Stimulated activated CD4-positive, alpha-beta T cell treated with anti-CD3 and anti-CD28 coated beads, Interleukin-4, amount 100 ng/mL, for 24 hours (primary cell): ENCODE measurements at places on chromosomes 3 and 15.

DNA sequence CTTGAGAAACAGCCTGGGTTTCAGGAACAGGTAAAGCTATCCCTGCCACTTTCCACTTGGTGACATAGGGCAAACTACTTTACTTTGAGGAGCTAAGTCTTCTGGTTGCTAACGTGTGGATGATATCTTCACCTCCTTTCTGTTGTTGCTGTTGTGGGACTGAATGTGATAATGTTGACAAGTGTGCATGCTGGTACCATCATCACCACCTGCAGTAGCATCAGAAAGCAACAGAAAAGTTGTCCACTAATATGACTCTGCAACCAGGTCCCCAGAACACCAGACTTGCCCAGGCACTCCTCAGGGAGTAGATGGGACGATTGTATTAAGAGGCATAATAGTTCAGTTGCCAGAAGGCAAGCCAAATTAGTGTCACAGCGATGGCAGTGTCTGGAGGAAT, 203.2 kb upstream of the MCTP2 start:
- DNase-seq = no peak

DNA sequence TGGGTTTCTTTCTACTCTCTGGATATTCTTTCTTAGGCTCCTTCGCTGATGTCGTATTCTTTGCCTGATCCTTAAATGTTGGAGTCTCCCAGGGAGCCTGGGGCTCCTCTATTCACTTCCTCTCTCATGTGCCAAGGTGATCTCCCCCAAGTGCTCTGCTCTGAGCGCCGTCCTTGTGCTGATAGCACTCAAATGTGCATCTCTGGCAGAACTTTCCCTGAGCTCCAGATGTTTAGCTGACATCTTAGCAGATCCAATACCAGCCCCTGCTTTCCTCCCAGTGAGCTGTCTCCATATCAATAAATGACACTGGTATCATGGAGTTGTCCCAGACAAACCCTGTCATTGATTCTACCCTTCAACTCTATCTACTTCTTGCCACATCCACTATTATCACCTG, 62.4 kb downstream of the NTRK3 start:
- DNase-seq = no peak

DNA sequence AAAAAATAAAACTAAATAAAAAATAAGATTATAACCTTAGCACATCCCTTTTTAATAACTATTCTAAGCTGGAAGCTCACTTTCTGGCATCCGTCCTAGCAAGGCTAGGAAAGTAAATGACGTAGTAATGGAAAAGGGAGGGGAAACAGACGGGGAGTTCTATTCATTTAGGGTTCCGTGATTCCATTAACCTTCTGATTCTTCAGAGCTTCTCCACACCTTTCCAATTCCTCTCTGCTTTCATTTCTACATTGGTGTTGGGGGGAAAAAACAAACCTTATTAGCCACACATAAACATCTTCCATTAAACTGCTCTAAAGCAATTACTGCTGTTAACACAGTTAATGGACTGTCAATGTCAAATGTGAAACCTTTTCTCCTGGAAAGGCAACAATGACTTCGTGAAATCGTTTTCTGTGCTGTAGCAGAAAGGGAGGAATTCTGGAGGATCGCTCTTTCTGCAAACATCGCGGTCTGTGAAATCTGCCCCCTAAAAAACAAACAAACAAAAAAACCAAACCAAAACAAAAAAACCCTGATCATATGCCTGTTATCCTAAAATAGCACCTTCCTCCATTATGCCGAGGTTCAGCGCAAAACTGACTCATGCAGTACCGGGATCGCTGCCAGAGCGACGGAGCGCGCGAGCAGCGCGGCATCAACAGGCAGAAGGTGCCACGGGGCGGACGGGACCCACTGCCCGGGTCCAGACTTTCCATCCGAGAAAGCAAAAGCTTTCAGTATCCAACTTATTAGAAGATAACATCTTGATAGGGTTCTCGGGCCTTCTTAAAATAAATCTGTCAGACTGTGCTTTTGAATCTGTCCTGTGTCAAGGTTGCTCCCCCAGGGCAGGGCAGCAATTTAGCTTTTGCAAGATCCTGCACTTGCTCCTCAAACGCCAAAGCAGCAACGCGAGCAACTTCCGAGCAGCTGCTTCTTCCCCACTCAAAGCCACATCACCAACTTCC, 156.2 kb downstream of the FGF12 start:
- no peak for DNase-seq

DNA sequence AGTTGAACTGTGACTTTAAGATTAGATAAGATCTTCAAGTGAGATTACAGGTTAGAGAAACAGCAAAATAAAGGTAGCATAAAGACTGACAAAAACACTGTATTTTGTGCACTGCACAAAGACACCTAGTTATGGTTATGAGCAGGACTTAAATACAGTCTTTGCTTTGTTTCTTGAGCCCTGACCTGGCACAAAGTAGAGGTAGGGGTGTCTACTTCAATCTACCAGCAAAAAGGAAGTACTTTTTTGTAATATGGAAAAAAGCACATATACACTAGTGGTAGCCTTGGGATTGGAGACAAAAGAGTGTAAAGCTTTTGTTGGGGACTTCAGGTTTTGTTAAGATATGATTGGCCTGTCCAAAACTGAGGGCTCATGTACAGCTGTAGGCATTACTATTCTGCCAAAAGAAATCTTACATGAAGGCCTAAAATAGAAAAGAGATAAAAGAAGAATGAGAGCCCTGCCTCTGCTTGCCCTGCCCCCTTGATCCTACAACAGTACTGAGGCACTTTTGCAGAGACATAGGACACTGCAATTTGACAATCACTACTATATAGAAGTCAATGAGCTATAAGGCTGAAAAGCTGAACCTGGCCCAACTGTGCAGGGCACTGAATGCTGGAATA, 194.3 kb downstream of the CBLB start:
- DNase-seq = no peak

DNA sequence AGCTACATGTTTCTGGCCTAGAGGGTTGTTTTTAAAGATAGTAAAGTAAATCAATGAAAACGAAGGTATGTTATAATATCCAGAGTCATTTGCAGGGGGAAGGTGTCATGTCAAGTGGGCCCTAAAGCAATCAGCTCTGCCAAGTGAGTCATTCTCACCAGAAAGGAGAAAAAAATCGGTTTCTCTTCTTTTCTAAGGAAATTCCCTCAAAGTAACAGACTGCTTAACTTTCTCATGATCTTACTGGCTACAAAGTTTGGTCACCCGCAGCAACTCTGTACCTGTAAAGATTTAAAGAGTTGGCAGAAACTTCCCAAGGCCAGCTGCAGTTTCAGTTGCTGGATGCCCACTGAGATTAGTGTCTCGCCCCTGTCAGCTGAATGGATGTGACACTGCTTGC, 5.5 kb upstream of the FSIP1 start:
- DNase-seq = no peak
